ENCODE measurements at places on chromosomes 13 and 19.

GRCh38 chr13:100068133-100068931 lies 20.6 kb upstream of the PCCA start:
- DNase-seq: no peak

DNA sequence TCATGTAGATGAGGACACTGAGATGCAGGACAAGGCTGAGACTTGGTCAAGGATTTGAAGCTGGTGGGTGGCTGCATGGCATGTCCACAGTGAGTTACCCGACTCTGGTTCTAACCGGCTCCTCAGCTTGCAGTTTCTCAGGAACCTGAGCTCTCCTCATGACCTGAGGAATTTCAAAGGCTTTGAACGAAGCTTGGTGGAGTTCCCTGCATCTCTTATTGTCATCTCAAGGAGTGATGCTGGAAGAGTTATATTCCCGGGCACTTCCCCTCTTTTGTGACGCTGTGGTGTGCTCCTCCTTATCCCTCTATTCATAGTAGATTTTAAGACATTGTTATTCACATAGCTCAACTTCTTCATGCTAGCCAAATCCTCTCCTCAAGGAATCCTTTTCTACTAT lies 500.1 kb upstream of the HTR2A start:
- no peak for DNase-seq

DNA sequence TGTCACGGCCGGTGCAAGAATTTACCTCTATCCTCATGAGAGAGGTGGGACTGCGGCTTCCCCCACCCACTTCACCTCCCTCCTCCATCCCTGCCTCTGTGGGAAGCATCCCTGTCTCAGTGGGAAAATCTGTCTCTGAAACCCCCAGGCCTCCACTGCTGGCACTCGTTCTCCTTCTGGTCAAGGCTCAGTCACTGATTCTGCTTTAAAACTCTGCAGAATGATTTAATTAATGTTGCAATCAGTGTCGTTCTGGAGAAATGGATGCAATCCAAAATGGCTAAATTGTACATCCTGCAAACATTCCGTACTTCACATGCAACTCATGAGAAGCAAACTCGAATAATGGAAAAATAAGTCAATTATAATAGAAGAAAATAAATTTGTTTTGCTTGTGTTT lies 5.6 kb downstream of the RASL11A start:
- DNase-seq: no peak

- no peak for DNase-seq
These were observed 1.6 kb upstream of the ANGPTL6 start for GRCh38 chr19:10104130-10104513.

DNA sequence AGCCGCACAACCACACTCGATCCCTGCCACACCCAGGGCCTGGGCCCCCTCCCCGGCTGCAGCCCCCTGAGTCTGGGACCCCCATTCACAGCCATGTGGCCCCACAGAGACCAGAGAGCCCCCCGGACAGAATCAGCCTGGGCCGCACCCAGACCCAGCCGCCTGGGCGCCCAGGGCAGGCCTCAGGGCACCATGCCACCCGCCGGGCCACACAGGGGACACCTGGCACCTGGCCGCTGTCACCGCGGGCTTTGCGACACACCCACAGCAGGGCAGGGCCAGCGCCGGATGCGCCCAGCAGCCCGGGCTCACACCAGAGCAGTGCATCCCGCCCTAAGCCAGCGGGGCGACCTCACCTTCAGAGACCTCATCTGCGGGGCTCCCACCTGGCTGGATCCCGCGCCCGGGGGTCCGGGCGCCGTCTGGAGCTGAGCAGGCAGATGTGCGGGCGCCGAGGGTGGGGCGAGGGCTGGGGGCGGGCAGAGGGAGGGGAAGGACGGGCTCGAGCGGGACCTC lies 443 bp downstream of the TBXA2R start:
- no peak for DNase-seq

DNA sequence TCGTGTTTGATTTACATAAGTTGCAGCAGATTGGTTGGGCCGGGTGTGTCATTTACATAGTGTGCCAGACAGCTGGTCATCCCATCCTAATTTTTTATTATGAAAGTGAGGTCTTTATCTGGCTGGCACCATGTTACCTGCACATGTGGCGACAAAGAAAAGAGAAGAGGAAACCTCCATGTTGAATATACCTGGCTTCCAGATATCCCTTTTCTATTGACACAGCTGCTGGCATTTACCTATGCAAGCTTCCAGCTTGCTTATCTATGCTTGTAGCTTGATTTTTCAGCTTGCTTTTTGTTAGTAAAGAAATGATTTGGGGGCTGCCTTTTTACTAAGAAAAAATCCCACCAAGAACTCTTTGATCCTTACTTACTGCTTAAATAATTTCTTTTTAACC lies 681.3 kb upstream of the SLITRK1 start:
- DNase-seq: no peak

- no peak for DNase-seq
These were observed 40.7 kb upstream of the PNMA8B start for GRCh38 chr19:46536391-46536790.

GRCh38 chr13:21383090-21383489 lies 76.0 kb downstream of the ZDHHC20 start:
- no peak for DNase-seq

GRCh38 chr19:30447553-30447870 lies 75.3 kb downstream of the ZNF536 start:
- DNase-seq: no peak

DNA sequence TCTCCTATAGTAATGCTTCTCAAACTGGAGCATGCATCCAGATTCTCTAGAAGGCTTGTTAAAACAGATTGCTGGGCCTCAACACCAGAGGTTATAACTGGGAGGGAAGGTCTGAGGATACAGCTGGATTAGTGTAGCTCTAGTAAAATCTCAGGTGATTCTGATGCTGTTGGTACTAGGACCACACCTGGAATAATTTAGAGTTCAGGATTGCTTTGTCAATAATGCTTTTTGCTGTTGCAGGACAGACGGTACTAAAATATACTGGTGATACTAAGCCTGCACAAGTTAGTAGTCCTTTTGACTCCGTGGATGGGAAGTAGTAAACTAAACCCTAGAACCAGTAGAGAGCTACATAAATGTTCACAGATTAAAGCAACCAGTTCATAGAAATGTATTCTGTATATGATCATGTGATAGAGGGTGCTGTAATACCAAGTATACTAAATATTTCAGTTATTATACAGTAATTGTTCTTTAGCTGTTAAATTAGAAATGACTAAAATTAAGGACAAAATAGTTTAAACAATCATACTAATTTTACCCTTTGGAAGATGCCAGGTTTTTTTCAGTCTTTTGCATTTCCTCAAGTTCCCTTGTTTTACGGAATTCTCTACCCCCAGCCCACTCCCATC lies 258.2 kb upstream of the STARD13 start:
- no peak for DNase-seq

- DNase-seq: no peak
These were observed 1256.2 kb upstream of the SPRY2 start for GRCh38 chr13:81597101-81597500.

DNA sequence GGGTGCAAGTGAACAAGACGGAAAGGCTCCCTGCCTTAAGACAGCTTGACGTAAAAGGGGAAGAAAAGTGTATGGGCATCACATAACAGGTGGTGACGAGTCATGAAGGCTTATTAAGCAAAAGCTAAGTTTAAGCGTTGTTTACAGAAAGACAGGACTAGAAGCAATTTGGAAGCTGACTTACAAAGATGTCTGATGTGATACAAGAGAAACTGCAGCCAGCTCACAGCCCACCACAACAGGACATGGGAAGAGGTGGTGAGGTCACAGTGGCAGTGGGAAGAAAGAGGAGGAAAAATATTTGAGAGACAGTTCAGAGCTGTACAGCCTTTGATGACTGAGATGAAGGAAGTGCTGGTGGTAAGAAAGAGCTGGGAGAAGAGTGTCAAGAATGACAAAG lies 181.6 kb downstream of the KLF12 start:
- no peak for DNase-seq

DNA sequence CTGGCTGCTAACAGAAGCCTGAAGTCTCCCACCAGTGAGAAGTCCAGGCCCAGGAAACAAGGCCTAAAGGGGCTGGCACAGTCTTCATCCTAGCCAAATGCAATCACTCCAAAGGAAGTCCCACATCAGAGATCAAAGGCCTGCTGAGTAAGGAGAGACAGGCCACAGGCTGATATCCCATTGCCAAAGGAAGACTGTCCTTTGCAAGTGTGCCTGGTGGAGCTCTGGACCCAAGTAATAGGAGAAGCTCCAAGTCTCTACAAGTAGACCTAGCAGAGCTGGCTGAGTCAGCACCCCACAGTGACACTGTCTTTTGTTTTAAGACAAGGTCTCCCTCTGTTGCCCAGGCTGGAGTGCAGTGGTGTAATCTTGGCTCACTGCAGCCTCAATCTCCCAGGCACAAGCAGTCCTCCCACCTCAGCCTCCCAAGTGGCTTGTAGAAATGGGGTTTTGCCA lies 4.5 kb downstream of the DBP start:
- DNase-seq: no peak

DNA sequence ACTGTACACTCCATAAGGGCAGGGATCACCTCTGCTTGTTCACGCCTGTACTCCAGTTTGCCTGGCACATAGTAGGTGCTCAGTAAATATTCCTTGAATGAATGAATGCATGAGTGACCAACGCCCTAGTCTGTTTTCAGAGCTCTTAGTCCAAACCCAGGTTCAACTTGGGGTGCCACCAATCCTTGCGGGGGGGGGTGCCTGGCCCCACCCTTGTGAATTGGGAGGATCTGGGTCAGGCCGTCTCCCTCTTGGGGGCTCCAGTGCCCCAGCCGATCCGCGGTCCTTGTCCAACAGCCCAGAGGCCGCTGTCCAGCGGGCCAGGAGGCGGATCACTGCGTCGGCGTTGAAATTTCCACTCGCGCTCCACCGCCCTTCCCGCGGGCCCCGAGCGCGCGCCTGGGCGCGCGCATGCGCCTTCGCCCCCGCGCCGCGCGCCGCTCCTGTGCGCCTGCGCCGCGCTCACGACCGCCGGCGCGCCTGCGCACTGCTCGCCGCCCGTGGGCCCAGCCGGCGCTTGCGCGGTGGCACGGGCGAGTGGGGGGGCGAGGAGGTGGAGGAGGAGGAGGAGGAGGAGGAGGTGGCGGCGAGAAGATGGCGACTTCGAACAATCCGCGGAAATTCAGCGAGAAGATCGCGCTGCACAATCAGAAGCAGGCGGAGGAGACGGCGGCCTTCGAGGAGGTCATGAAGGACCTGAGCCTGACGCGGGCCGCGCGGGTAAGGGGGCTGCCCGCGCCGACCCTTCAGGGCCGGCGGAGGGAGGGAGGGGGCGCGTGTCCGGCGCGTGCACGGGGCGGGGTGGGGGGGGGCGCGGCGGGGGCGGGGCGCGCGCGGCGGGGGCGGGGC lies at the start of gene CRTC1:
Gene CRTC1 (plus strand): TSS at position 572 of the 849 bp plus-strand sequence. CDS start 23 bp downstream, at position 595.
- peak; percentile 92 for DNase-seq

DNA sequence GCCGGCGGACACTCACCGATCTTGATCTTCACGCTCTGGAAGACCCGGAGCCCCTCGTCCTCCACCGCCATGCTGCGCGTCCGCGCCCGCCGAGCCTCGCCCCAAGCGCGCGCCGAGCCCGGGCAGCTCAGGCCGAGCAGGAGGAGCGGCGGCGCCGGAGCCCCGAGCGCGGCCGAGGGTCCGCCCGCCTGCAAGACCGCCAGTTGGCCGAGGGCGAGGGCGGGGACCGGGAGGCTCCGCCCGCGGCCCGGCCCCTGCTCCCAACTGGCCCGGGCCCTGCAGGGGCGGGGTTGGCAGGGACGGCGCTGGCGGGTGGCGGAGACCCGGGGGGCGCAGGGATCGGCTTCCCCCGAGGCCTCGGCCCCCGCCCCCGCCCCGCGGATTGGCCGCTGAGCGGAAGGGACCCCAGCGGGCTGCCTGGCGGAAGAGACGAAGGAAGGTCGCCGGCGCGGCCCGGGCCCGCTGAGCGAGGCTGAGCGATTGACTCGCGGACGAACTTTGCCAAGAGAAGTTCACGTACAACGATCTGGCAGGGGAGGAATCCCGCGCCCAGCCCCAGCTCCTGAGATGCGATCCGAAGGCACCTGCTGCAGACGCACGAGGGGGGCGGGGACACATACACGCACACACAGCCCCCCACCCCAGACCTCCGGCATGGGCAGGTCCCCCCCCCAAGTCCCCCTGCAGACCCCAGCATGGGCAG lies at the start of gene RASA3:
Gene RASA3 (minus strand): TSS at position 205 of the 703 bp plus-strand sequence. CDS start 134 bp downstream, at position 71.
- peak; percentile 19 for DNase-seq

DNA sequence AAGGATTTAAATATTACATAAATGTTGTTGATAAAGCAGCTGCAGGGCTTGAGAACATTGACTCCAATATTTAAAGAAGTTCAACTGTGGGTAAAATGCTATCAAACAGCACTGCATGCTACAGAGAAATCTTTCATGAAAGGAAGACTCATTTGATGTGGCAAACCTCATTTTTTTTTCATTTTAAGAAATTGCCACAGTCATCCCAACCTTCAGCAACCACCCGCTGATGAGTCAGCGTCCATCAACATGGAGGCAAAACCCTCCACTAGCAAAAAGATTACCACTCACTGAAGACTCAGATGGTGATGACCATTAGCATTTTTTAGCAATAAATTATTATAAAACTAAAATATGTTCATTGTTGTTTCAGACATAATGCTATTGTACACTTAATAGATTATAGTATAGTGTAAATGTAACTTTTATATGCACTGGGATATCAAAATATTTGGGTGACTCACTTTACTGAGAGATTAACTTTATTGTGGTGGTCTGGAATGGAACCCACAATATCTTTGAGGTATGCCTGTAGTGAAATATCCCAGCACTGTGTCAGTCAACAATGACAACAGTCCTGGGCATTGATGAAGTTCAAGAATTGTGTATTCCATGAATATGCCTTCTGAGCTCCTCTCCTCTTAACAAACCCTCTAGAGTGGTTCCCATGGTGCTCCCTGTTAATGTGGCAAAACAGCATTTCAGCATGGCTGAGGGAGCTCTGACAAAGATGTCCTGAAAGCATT lies 52.4 kb upstream of the SOX21 start:
- DNase-seq: no peak

GRCh38 chr13:85985797-85986196 lies 186.6 kb upstream of the SLITRK6 start:
- DNase-seq: no peak
